ENCODE measurements at places on chromosomes 11 and 22. TPM values are rescaled to one million over a fixed set of nuclear protein-coding genes. Genes with fewer than 3 reads are reported as not detected.

The SULT4A1 gene
- 15.7 TPM for total RNA-seq

DNA sequence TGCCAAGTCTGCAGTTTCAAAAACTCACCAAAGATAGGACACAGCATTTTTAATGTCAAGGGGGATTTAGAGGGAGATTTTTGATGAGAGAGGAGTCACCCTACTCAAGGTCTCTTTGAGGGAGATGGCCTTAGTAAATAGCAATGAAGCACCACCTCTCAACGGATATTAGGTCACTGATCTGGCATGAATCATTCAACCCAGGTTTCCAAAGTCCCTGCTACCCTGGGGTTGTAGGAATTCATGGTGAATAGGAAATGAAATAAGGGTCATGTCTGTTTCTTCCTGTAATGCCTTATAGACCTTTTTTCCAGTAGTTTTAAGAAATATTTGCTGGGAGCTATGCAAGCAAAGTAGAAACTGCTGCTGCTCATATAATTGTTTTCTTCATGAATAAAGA is 2154.9 kb downstream of the LRRC4C start:
- DNase-seq: no peak

DNA sequence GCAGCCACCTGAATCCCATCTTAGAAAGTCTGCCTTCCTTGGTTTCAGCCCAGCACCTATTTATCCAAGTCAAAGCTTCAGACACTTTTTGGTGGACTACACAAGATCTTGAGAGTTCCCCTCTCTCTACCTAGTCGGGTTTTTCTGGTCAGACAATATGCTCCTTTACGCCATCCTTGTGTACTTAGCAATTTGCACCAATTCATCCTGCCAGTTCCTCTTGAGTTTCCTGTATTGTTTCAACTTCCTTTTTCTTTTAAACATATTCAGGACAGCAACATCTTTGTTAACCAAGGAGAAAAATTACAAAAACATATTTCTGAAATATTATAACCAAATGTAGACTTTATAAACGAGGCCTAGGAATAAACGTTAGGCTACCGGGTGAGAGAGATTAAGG is 368.2 kb upstream of the CADM1 start:
- no peak for DNase-seq

- peak; percentile 92 for DNase-seq
Observed at GRCh38 chr22:31292236-31292989, at the start of gene PIK3IP1. Gene PIK3IP1 (minus strand): TSS chr22:31292488. CDS start chr22:31292344, 144 bp downstream.

DNA sequence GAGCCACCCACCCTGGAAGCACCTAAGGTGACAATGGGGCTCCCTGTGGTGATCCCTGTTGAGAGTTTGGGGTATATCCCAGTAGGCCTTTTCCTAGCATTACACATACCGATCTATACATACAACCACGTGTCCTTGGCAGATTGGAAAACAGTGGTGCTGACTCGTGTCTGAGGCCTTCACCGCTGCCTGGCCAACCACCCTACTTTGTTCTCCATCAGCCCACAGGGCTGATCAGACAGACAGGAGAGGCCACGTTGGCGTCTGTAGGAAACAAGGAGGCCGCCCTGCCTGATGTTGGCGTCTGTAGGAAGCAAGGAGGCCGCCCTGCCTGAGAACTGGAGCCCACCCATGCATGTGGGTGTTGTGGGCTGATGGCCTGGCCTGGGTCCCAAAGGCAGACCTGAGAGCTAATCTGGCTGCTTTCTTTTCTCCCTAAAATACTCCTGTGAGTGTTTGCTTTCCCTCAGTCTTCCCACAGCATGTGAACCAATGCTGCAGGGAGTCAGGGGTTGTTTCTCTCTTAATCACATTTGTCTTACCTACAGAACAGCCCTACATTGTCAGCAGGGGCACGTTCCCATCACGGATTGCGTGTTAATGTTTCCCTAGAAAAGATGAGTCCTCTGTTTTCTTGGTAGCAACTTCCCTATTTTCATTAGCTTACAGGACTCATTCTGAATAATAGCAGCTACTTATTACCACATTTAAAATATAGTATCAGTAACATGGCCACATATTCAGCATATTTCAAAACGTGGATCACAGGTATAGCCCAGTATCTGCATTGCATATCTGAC is 57.2 kb downstream of the SBF1 start:
- no peak for DNase-seq

- DNase-seq: no peak
Observed at GRCh38 chr11:117823946-117824420, 561 bp downstream of the FXYD2 start.

The PATE2 gene
- total RNA-seq: not detected
